ENCODE measurements at places on chromosomes 13 and 19.

DNA sequence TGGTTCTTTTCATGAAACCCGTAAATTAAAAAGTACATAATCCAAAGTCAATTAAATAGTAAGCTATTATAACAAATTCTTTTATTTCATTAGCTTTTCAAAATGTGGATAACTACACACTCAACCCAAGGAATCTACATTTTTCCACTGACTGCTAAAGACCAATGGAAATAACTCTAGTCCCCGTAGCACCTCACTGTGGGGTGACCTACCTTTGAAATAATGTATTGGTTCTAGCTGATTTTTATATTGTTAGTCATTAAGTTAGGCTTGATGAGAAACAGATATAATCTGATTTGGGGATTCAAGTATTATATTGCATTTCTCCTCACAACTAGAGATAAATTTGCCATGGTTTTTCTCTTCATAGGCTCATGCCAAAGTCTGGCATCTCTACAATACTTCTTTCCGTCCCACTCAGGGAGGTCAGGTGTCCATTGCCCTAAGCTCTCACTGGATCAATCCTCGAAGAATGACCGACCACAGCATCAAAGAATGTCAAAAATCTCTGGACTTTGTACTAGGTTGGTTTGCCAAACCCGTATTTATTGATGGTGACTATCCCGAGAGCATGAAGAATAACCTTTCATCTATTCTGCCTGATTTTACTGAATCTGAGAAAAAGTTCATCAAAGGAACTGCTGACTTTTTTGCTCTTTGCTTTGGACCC, 37.3 kb downstream of the KL start:
- DNase-seq: no peak

GRCh38 chr13:41267106-41267505, 3.7 kb upstream of the MTRF1 start:
- no peak for DNase-seq

DNA sequence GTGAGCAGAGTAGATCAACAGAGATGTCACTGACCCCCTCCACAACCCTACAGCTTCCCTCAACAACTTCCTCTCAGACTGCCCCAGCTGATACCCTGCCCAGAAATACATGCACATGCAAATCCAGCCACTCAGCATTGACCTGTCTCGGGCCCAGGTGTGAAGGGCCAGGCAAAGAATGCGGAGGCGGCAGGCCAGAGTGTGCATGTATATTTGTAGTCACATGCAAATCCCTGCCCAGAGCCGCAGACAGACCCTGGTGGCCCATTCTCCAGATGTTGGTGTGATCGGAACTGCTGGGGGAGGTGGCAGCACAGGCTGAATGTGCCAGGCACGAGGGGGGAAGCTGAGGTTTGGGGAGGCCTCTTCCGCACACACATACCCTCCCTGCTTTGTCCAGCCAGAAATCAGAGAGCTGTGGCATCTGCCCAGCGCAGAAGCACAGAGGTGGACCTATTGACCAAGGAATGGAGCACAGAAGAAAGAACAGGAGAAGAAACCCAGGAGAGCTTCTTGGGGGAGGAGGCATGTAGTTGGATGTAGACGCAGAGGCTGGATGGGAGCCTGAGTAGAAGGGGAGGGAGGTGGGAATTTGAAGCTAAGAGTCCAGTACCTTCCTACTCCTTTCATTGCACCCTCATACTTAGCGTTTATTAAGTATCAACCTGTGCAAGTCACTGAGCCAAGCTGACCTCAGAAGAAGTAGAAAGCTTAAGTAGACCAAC, 14.4 kb downstream of the MEF2B start:
- no peak for DNase-seq

GRCh38 chr19:13428352-13428751, 77.9 kb downstream of the CACNA1A start:
- DNase-seq: no peak

DNA sequence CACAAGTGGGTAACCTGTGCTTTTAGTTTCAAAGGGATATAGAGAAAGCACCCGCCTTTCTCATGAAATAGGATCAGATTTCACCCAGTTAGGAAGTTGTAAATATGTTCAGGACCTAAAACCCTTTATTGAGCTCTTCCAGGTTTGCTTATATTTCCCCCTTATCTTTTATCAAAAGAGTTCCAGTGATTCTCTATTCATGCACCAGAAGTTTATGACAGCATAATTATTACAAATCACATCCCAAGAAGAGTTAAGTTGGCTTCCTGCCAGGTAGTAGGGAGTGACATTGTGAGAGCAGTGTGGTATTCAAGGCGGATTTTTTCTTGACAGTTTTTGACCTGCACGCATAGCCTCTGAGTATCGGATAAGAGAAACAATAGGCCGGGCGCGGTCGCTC, 190.3 kb downstream of the STK24 start:
- no peak for DNase-seq

- no peak for DNase-seq
Measured at GRCh38 chr19:17686592-17687024, 1.5 kb downstream of the UNC13A start.

GRCh38 chr13:110005563-110005962, 219.2 kb upstream of the IRS2 start:
- DNase-seq: no peak

DNA sequence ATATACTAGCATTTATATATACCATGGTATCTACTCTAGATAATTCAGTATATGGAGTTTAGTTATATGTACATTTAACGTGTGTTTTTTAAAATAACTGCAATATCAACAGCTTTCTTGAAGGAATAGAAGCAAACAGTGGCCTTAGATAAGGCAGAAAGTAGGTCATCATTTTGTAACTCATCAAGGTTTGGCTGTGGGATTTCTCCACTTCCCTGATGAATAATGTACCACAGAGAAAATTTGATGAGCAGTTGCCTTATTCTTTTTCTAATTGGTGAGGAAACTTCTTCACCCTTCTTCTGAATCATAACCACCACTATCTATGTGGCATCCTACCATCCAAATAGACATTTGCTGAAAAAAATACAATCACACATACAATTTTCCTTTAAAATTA, 590.2 kb upstream of the SPRY2 start:
- no peak for DNase-seq

- DNase-seq: no peak
Measured at GRCh38 chr19:50803633-50804419, 13.6 kb downstream of the ACP4 start.

DNA sequence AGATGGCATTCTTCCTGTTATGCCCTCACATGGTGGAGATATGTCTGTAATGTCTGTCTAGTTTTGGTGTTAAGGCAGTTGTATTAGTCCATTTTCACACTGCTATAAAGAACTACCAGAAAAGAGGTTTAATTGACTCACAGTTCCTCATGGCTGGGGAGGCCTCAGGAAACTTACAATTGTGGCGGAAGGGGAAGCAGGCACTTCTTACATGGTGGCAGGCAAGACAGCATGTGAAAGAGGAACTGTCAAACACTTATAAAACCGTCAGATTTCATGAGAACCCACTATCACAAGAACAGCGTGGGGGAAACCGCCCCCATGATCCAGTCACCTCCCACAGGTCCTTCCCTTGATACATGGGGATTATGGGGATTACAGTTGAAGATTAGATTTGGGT, 3.2 kb downstream of the ZNF441 start:
- no peak for DNase-seq

GRCh38 chr19:30606114-30607050, 234.2 kb downstream of the ZNF536 start:
- DNase-seq: no peak

DNA sequence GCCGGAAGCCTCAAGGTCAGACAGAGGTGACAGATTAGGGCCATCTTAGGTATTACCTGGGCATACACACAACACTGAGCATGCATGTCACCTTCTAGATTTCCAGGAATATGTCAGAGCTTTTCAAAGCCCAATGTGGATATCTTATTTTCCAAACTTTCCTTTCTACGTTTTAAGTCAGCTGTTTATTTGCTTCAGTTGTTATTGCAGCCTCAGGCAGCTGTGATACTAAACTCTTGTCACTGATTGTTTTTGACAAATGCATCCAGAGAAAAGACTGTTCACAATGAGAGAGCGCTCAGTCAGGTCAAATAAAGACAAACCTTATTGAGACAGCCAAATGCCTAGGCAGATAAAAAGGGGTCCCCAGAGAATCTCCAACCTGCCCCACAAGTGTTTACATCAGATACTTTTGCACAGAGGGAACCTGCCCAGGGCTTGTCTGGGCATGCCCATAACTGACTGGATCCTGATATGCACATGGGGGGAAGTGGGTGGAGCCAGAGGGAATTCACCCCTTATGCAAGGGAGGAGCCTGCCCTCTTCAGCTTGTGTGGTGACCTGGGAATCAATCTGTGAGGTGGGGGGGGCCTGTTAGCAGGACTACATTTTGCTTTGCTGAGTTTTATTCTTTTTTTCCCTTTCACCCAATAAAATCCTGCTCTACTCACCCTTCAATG, 28.5 kb downstream of the MED4 start:
- no peak for DNase-seq

GRCh38 chr19:55348317-55349034, 6.0 kb downstream of the COX6B2 start:
- DNase-seq: no peak

DNA sequence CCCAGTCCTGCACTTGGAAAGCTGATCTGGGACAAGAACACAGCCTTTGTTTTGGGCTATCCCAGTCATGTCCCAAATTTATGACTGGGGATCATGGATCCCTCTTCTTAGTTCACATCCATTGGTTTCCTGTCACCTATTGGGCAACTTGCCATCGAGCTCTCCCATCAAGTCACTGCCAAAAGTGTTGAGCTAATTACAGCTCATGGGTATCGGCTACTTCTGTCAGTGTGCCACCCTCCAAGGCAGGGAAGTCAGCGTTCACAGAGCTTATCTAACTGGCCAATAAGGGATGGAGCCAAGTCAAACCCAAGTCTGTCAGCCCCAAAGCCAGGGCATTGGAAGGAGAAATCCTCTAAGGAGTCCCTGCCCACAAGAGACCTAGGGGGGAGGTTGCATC, 53.2 kb upstream of the KATNAL1 start:
- DNase-seq: no peak

DNA sequence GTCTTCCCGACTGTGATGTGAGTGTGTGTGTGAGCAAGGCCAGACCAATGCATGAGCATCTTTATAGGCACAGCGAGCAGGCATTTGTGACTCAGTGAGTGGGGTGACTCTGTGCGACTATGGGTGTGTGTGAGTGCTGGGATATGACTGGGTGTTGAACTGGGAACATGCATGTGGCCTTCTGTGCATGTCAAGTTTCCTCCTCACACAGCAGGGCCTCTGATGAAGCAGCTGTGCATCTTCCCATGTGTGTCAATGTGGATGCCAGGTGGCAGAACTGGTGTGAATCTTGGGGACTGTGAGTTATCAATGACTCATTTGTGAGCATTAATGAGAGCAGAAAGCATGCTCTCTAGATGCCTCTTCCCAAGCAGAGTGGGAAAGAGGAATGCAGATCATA, 12.1 kb upstream of the LGALS14 start:
- DNase-seq: no peak
